ENCODE measurements at places on chromosomes 3 and 15.

GRCh38 chr3:196654735-196655090, 15.2 kb downstream of the NRROS start:
- no peak for DNase-seq

GRCh38 chr3:82194870-82195269, 433.4 kb upstream of the GBE1 start:
- no peak for DNase-seq

- DNase-seq: no peak
These were observed 374.1 kb downstream of the ERC2 start for GRCh38 chr3:56094170-56094569.

GRCh38 chr3:126407412-126408044, 12.8 kb downstream of the CFAP100 start:
- DNase-seq: no peak

All from cortex of kidney (tissue), 1 donor.